Activated CD4-positive, alpha-beta T cell treated with anti-CD3 and anti-CD28 coated beads, Interleukin-2, amount 50 U/mL, for 16 hours (primary cell): ENCODE measurements at places on chromosomes 11 and 22.
A peak's percentile ranks its signal among the peaks of the same experiment; 100 is the strongest.

- no peak for DNase-seq
Measured at GRCh38 chr11:134501406-134502152, 89.5 kb upstream of the B3GAT1 start.

DNA sequence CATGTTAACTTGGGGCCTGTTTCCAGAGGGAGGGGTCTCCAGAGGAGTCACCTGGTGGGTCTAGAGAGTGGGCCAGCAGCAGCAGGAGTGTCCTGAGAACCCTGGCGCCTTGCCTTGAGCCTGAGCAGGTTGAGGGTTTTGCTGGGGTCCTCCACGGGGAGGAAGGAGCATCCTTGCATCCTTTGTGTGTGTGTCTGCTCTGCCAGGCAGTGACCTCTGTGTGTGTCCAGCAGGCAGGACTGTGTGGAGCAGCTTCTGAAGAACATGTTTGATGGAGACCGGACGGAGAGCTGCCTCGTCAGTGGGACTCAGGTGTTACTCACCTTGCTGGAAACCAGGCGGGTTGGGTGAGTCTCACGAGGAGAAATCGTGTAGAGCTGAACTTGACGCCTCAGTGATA is 55.7 kb downstream of the SBF1 start:
- no peak for DNase-seq

- no peak for DNase-seq
Measured at GRCh38 chr22:46619830-46620501, at the start of gene GRAMD4. Gene GRAMD4, plus strand, starts transcription at chr22:46620386. Its CDS starts 6,414 bp downstream, at chr22:46626800.

DNA sequence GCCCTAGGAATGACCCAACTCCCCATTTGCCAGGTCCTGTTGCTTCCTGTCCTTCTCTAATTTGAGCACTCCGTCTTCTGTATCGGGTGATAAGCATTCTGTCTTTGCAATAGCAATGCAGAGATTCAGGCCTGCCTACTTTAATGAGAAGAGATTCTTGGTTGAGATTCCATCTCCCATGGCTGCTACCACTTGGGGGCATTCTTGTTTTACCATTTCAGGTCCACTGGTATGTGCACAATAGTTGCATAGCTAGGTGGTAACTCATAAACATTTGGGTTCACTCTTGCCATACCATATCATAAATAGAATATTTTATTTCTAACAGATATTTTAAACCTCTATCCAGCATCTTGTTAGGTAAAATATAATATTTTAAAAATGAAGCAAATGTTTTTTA is 34.4 kb upstream of the CALCB start:
- DNase-seq, result peak; percentile 10

DNA sequence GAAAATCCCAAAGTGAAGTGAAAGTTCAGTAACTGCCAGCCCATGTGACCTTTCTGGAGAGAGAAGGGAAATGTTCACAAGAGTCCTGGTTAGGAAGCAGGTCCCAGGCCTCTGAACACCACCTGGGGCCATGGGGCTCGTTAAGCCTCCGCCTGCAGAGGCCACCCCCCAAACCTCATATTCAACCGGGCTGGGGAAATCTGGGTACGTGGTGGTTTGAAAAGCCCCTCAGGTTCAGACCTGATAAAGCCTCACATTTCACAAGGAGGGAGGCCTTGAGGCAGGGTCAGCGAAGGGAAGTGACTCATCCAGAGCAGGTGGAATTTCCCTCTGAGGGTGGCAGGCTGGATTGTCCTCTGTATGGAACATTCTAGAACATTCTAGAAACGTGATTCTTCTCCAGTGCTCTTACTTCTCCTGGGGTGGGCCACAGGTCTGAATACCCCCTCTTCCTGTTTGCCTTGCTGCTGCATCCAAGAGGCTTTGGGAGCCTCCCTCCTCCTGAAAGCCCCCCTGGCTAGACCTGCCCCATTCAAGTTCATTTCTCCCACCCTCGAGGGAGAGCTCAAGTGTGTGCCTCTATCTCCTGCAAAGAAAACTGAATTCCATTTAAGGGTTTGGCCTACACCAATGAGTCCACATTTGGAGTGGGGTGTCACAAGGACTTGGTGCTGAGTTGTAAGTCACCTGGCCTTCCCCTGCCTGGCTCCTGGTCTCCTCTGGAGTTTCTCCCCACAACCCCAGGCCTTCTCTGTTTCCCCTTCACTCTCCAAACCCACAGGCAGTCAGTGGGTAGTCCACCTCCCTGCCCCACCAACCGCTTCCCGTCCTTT is 6.3 kb downstream of the FXYD2 start:
- DNase-seq, result peak; percentile 66

GRCh38 chr11:85774256-85775101 is 36.5 kb downstream of the SYTL2 start:
- no peak for DNase-seq

DNA sequence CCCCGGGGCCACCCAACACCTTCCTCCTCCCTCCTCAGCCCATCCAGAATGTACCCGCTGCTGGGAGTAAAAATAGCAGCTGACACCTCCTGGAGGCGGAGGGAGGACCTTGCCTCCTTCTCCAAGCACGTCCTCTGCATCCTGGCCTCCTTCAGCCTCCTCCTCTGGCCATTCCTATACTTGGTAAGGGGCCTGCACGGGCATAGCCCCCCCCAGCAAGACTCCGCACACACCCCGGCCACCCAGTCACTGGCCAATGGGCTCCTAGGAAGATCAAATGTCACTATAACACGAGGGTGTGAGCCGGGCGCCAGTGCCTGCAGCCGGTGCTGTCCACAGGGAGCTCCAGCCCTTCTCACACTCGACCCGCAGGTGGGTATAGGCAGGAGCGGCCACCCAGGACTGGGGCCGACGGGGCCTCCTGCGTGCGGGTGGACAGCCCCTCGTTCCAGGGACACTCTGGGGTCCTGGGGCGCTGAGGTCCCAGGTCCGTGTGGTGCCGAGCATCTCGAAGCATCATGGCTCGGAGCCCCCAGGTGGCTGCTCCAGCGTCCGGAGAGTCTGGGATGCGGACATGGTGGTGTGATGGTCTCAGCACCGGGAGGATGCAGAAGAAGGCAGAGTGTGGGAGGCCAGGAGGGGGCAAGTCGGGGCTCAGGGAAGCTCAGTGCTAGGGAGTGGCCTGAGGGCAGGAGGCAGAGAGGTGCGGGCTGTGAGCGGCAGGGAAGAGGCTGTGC is at the start of gene TNNT3:
Gene TNNT3 (plus strand): TSS at position 313 of the 737 bp plus-strand sequence. CDS start 3,172 bp downstream, outside the sequence.
- no peak for DNase-seq

- no peak for DNase-seq
Measured at GRCh38 chr11:69947059-69947792, 128.0 kb upstream of the FGF3 start.

DNA sequence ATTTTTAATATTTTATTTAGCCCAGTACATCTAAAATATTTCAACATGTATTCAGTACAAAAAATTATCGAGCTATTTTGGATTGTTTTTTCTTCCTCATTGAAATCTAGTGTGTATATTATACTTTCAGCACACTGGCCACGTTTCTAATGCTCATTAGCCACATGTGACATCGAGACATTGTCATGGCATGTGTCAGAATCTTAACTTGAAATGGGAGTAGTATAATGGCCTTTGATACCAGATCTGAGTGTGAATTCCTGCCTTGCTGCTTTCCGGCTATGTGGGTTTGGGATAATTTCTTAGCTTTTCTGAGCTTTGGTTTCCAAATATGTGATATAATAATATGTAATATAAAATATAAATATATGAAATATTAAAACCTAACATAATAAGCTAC is 54.3 kb downstream of the BCL2L13 start:
- DNase-seq, result no peak

- DNase-seq, result no peak
Measured at GRCh38 chr11:128772814-128773213, 78.9 kb downstream of the FLI1 start.

- DNase-seq, result no peak
Measured at GRCh38 chr11:636511-637332, at the start of gene DRD4. Gene DRD4, plus strand, starts transcription at chr11:637269. Its CDS starts 36 bp downstream, at chr11:637305.

DNA sequence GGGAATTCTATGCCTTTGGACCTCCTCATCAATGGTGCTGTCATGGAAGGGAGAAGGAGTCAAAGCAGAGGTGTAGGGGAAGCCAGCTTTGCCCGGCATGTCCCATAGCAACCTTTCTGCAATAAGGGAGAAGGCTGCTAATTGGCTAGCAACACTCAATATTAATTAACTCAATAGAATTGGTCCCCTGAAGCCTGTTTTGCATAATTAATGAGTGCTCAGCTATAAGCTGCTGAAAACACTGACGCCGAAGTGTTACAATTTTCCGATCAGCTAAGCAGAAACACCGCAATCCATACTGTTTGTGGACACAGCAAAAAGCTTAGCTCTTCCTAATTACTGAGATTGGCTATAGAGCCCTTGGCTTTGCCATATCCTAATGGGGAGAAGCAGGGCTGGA is 245.0 kb downstream of the CSNK2A3 start:
- DNase-seq, result no peak

- no peak for DNase-seq
Measured at GRCh38 chr11:19244084-19244483, 3.3 kb upstream of the E2F8 start.

DNA sequence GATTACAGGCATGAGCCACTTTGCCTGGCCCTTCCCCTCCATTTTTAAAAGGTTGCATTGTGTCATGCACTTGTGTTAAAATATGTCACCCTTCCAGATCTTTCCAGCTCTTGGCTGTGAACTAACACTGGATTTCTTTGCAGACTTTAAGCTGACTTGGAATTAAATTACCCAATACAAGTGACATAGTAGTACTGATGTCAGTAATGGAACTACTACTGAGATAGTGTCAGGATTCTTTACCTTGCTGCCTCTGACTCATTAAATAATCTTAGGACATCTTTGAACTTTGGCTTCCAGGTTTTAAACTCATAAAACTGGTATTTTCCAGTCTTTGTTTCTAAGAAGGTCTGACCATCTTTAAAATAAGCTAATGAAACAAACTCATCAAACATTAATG is 51.8 kb upstream of the OR4B1 start:
- DNase-seq, result no peak

DNA sequence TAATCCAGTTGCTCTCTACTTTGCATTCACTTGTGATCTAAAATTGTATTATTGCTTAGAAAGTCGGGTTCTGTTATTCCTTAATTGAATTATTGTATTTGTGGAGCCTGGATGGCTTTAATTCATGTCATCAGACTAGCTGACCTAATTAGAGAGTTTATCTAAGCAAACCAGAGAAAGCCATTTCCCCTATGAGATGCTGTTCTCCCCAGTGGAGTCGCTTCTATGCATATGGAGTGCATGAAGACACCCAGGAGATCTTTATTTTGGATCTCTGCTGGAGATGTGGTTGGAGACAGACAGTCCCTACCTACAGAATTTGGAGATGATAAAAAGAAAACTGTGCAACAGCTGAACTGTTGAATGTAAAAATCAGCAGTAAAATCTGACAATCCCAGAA is 45.2 kb upstream of the MYO18B start:
- no peak for DNase-seq

DNA sequence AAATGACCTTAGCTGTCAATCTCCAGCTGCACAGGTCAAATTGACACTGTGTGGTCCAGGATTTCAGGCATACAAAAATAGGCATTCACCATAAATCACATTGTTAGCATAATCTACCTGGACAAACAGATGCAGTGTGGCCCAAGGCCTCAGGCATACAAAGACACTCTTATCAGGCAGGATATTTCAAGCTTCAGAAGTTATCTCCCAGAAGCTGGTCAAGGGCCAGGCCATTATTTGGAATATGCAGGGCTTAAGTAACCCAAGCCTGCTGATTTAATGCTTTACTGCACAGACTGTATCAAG is 25.5 kb upstream of the HORMAD2 start:
- DNase-seq, result no peak

DNA sequence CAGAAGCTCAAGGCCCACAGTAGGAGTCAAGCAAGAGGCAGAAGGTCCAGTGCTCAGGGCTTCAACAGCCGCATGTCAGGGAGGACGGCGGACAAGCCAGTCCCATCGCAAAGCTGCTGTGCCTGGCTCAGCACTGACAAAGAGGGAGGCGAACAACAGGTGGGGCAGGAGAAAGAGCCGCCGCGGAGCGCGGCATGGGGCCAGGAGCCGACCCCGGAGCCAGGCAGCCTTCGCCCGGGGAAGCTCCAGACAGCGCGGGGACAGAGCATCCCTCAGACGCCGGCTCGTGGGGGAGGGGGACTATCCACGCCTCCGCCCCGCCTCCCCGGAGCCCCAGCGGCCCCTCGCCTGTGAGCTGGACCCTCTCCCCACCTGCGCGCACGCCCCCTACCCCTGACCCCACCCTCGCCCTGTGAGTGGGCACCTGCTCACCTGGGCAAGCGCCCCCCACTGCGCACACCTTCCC is 369 bp downstream of the DHCR7 start:
- no peak for DNase-seq

GRCh38 chr22:47148956-47149728 is 386.7 kb downstream of the TBC1D22A start:
- no peak for DNase-seq

DNA sequence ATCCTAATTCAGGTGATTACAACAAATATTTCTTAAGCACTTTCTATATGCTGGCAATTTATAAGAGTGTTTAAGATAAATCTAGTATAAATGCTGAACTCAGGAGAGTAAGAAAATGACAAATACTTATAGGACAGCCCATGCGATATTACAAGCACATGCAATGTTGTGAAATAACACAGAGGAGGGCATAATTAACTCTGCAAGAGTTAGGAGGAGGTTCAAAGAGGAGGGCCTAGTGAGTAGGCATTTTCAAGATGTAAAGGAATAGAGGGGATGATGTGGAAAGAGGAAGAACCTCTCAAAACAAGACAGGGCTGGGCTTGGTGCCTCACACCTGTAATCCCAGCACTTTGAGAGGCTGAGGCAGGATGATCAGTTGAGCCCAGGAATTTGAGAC is 37.1 kb upstream of the IL17RA start:
- no peak for DNase-seq
